ENCODE measurements at places on chromosomes 16 and 17.

DNA sequence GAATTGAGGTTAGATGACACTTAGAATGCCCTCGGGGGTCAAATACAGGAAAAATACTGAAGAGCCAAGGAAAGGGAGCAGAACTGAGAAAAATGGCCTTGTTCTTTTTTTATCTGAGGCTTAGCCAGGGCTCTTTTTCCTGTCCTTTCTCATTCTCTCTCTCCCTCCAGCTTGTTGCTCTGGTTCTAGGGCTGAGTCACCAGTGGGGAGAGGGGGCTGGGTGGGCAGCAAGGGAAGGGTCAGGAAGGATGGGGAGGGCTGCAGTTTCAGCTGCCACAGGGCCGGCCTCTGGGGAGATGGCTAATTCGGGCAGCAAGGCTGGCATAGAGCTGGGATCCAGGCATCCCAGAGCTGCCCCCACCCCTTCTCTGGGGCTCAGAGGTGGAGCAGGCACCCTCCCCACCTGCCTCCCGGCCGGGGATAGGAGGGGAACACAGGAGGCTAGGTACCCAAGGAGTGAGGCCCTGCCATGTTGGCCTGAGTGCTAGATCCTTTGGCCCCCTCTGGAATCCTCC lies 3.9 kb downstream of the ITGA3 start:
- no peak for DNase-seq

- DNase-seq: no peak
Observed at GRCh38 chr16:84759061-84759460, 59.3 kb downstream of the USP10 start.

DNA sequence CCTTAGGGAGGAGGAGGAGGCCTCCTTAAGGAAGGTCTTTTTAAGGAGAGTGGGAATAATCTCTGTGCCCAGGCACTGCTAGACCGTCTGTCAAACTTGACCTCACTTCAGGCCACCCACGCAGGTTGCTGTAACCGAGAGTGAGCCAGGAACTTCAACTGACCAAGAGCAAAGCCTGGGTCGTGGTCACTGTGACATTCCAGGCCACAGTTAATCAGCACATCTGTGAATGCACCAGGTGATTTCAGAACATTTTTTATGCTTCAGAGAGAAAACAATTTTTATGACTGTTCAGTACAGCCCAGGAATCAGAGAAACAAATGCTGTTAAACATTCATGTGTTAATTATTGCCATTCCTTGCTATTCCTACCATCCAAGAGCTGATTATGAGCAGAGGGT lies 226.6 kb upstream of the ASIC2 start:
- no peak for DNase-seq

DNA sequence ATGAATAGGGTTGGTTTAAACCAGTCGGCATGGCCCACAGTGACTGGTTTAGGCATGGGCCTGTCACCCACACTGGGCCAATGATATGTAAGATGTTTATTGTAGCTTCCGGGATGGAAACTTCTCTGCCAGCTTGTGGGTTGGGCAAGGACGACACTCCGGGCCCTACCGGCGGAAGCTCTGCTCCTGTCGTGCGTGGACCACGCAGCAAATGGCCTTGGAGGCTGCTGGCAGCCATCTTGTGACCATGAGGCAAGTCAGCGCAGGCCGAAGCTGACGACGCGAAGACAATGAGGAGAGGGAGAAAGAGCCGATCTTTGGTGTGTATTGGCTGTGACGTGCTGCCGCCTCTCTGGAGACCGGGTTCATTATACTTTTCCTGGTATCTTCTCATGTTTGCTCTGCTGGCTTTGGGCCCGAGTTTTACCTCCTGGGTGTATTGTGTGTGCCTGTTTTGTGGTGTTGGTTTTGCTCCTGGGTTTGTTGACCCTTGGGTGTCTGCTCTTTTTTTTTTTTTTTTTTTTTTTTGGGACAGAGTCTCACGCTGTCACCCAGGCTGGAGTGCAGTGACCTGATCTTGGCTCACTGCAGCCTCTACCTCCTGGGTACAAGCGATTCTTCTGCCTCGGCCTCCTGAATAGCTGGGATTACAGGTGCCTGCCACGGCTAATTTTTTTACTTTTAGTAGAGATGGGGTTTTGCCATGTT lies 15.4 kb downstream of the SLC25A10 start:
- no peak for DNase-seq

DNA sequence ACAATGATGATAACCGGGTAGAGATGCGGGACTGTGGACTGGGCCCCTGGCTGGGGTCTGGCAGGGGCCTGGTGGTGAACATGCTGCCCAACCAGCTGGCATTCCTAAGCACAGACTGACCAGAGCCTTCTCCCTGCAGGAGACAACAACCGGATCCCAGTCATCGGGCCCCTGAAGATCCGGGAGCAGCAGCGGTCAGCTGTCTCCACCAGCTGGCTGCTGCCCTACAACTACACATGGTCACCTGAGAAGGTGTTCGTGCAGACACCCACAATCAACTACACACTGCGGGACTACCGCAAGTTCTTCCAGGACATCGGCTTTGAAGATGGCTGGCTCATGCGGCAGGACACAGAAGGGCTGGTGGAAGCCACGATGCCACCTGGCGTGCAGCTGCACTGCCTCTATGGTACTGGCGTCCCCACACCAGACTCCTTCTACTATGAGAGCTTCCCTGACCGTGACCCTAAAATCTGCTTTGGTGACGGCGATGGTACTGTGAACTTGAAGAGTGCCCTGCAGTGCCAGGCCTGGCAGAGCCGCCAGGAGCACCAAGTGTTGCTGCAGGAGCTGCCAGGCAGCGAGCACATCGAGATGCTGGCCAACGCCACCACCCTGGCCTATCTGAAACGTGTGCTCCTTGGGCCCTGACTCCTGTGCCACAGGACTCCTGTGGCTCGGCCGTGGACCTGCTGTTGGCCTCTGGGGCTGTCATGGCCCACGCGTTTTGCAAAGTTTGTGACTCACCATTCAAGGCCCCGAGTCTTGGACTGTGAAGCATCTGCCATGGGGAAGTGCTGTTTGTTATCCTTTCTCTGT lies 5.1 kb upstream of the SLC7A6 start:
- DNase-seq: no peak

DNA sequence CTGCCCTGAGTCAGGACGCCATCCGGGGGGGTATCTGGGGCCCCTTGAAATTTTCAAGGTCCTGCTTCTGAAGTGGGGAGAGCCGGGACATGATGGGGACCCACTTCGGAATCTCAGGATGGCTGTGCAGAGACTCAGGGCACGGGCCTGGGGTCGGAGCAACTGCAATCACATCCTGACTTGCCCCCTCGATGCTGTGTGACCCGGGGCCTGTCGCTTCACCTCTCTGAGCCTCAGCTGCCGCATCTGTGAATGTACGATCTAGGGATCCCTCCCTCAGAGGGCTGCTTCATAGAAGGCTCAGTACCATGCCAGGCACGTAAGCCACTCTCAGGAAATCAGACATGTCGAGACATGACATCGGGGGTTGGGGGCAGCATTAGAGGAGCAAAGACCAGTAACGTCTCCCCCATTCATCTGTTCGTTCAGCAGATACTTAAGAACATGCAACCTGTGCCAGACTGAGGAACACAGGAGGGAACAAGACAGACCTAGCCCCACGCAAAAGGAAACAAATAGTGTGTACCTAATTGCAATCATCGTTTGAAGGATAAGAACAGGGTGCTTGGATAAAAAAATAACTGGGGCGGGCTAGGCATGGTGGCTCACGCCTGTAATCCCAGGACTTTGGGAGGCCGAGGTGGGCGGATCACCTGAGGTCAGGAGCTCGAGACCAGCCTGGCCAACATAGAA lies 229.6 kb downstream of the PARN start:
- no peak for DNase-seq

DNA sequence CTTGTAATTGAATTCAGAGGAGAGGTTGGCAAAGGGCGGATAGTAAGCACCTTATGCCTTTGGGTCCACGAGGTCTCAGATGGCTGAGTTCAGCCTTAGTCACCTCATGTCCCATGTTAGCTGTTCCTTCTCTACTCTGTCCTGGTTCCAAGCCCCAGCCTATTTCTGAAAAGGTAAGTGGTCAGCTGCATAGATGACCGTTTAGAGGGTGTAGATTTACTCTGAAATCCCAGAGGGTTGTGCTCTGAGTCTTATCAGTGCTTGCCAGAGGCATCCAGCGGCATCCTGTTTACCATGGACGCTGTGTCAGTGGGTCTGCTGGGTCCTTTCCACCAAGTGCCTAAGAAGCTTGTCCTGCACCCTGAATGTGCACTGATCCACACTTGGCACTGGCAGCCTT lies 1.9 kb downstream of the ZNF778 start:
- no peak for DNase-seq

GRCh38 chr17:72569148-72569946 lies 448.5 kb downstream of the SOX9 start:
- no peak for DNase-seq

GRCh38 chr16:89907055-89907814 lies 11.4 kb upstream of the MC1R start:
- DNase-seq: no peak

All from substantia nigra (tissue), 51 donors.